ENCODE measurements at places on chromosomes 6 and 20.

DNA sequence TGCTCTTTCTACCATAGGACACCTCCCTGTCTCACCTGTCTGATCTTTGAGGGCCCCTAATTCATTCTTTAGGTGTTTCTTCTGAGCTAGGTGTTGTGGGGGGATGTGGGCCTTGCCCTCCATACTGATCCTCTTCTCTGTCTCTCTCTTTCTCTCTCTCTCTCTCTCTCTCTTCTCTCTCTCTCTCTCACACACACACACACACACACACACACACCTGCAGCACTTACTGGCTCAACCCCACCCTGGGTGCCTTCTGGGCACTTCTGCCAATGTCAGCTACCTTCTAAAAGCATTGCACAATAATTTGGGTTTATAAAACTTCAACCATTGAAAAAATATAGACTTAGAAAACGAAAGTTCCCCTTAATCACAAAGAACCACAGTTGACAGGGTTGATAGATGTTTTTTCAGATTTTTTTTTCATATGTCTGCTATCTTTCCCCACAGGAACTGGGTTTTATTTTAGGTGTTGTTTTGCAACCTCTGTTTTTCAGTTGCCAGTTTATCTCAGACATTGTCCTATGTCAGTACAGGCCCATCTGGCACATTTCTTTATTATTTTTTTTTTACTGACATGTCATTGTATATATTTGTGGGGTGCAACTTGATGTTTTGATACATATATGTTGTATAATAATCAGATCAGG lies 28.1 kb downstream of the PKIG start:
- no peak for DNase-seq

- DNase-seq, result no peak
These were observed 20.0 kb upstream of the TMEM14A start for GRCh38 chr6:52650941-52651340.

DNA sequence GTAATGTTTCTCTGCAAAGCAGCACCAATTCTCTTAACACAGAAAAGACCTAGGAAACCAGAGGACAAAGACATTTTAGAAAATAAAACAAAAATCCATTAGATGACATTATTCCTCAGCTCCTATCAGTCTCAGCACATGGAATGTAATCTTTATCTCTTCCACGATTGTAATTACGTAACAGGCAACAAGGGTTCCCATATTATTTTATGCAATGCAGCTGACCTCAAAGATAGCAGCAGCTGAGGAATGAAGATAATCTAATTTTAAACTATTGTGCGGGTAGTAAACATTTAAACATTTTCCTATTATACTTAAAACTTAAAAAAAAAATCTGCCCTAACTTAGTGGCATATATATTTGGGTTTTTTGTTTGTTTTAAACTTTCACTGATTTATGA lies 33.0 kb upstream of the PTCHD4 start:
- DNase-seq, result no peak

- no peak for DNase-seq
These were observed 289.5 kb downstream of the ESR1 start for GRCh38 chr6:152096863-152097496.

DNA sequence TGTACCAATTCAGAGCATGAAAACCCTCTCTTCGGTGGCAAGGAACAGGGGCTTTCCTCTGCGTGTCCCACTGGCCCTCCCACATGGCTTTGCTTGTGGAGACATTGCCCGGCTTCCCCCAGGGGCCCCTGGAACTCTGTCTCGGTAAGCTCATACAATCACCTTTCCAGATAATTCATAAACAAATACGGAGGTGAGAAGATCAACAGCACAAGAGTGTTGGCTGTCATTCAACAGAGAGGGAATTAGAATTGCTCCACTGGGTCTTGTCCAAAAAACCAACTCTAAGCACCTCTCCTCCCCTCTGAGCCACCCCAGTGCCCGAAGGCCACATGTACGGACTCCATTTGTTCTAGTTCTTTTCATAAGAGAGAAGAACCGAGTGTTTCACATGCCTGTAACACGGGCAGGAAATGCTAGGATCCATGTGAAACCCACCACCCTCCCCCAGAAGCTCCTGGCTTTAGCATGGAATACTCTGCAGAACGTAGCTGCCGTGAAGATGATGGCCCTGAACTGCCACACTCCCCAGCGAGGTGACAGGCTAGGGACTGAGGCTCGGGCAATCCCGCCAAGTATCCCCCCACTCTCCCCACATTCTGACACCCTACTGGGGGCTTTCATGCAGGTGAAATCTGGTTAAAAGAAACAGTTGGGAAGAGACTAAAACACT lies 24.6 kb upstream of the FOXC1 start:
- DNase-seq, result no peak

GRCh38 chr20:52493171-52493721 lies 301.7 kb upstream of the ZFP64 start:
- DNase-seq, result peak; percentile 73

DNA sequence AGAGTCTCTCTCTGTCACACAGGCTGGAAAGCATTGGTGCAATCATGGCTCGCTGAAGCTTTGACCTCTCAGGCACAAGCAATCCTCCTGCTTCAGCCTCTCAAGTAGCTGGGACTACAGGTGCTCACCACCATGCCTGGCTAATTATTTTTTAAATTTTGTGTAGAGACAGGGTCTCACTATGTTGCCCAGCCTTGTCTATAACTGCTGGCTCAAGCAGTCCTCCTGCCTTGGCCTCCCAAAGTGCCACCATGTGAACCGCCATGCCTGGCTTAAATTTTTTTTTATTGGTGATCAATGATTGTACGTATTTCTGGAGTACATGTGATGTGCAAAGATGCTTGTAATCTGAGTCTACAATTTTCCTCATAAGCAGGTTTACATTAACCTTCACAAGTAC lies 54.8 kb downstream of the THBS2 start:
- no peak for DNase-seq

DNA sequence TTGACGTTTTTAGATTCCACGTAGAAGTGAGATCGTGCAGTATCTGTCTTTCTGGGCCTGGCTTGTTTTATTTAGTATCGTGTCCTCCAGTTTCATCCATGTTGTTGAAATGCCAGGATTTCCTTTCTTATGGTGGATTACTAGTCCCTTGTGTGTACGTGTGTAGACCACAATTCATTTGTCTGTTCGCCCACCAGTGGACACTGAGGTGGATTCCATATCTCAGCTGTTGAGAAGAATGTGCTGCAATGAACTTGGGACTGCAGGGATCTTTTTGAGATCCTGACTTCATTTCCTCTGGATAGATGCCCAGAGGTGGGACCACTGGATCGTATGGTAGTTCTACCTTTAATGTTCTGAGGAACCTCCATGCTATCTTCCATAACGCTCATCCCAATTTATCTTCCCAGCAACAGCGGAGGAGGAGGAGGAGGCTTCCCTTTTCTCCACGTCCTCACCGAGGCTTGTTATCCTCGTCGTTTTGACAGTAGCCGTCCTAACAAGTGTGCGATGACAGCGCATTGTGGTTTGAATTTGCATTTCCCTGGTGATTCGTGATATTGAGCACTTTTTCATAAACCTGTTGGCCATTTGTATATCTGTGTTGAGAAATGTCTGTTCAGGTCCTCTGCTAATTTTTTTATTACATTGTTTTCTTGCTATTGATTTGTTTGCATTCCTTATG lies 62.4 kb downstream of the CDH4 start:
- DNase-seq, result no peak

GRCh38 chr20:32946629-32947028 lies 57.6 kb downstream of the SUN5 start:
- DNase-seq, result no peak

- no peak for DNase-seq
These were observed 109.9 kb upstream of the MCHR2 start for GRCh38 chr6:100103931-100104330.

DNA sequence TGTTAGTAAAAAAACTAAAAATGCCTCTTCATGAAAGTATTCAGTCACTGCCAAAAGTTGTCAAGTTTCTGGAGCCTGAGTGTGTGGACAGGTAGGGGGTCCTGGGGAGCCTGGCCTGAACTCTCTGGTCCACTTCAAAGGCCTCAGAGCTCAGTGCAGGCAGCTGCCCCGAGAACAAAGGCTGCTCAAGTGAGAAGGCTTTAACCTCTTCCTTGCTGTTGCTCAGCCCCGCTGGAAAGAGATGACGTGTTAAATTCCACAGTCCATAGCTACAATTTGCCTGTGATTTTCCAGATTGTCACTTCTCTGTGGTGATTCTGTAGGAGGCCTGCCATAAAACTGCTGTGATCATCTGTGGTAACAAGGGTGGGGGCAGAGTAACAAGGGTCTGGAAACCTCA lies 96.9 kb downstream of the FAM120B start:
- peak; percentile 81 for DNase-seq

GRCh38 chr20:1802385-1803060 lies 92.7 kb upstream of the SIRPA start:
- peak; percentile 92 for DNase-seq

DNA sequence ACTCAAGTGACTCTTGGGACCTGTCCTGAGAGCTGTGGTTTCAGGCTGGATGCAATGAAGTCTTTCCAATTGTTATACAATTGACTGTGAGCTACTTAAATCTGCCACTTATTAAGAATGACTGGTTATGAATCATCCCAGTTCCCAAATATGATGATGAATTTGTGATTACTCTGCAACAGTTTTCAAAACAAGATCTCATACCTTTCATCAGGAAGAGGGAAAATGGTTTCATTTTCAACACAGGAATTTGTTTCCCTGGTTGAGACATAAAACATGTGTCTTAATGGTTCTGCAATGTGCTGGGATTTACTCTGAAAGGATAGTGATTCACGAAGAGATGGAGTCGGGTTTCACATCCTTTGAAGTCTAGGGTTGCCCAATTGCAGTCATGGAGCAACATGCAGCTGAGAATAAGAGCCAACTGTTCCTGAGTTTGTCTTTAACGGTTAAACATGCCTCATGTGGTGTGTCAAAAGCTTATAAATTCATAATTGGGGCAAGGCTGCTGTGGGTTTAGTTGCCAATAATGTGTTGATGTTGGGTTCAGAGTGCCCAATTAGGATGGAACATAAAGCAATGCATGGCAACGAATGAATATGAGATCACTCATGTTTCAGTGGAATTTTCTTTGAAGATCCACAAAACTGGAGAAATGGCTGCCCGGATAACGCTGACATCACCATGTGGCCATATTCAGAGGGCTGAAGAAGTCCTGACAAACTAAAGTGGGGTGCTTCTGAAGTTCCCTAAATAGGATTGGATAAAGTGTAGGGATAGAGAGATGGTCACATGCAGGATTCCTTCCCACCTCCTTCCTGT lies 41.0 kb downstream of the CYP24A1 start:
- DNase-seq, result peak; percentile 87

DNA sequence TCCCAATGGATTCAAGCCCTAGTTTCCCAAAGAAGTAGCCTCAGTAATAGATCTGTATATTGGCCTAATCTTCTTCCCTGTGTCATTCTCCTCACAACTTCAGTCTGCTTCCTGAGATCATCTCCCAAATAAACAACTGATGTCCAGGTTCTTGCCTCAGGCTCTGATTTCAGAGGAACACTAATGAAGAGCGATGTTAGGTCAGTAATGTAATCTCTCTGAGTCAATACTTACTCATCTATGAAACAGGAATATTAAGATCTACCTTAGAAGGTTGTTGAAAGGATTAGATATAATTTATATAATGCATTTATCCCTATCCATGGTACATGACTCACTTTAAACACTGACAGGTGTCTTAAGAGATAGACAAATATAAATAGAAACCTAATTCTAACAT lies 246.0 kb upstream of the FLRT3 start:
- DNase-seq, result no peak

- DNase-seq, result no peak
These were observed 136.4 kb upstream of the RREB1 start for GRCh38 chr6:6971369-6971768.

DNA sequence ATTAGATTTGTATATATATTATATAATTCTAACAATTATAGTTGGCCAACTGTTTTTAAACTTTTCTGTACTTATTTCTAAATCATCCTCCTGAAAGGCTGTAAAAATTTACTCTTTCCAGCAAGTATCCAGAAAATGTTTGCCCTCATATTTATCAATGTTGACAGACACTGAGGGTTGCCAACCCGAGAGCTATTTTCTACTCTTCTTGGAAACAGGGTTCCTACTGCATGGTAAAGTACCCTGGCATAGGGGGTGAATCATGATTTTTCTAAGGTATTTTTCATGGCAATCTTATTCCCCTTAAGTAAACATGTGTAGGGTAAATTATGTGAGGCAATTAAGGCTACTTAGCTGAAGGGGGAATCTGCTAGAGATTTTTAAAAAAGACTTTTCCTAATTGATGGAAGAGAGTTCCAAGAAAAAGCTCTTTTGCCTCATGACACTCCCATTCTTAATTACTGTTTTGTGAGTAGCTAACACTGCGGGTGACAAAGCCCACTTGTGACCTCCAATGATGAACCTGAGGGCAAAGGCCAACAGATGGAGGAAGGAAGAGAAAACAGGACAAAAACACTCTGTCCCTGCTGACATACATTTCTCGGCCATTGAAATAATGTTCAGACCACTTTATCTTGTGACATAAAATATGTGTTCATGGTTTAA lies 37.9 kb downstream of the GPX5 start:
- DNase-seq, result no peak

DNA sequence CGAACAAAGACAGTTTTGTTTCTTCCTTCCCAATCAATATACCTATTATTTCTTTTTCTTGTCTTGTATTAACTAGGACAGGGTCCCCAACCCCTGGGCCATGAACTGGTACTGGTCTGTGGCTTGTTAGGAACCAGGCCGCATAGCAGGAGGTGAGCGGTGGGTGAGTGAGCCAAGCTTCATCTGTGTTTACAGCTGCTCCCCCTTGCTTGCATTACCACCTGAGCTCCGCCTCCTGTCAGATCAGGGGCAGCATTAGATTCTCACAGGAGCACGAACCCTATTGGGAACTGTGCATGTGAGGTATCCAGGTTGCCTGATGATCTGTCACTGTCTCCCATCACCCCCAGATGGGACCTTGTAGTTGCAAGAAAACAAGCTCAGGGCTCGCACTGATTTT lies 151.9 kb downstream of the CDKAL1 start:
- DNase-seq, result peak; percentile 58

GRCh38 chr20:31875671-31876070 lies 5.2 kb downstream of the TTLL9 start:
- no peak for DNase-seq

DNA sequence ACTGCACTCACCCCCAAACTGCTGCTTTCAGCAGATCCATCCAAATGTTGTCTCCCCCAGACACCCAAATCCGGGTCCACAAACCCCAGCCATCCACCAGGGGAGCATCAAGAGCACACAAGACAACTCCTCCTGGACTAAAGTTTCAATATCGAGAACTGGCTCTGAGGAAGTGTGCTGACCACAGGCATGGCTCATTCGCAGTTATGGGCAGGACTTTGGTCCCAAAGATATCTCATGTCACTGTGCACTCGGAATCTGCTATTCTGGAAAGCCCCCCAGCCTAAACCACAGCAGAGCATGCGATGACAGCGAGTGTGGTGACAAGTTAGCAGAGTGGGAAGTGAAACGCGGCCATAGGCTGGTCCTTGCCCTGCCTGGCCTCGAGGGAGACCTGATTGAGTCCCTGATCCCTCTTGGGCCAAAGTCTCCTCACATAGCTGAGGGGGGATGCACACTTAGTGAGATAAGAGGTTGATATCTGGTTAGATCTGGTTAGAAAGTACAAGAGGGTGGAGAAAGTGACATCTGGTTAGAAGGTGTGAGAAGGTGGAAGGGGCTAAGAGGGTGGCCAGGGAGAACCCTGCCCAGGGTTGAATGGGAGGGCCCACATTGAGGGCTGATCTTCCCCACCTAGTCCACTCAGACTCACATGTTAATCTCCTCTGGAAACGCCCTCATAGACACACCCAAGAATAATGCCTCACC lies 149.7 kb downstream of the MRPL14 start:
- DNase-seq, result peak; percentile 31

- no peak for DNase-seq
These were observed 20.3 kb upstream of the SLA2 start for GRCh38 chr20:36666181-36666740.
